Left ventricle myocardium inferior (tissue), 1 donor: ENCODE measurements at places on chromosomes 7 and 10. TPM values are rescaled to one million over a fixed set of nuclear protein-coding genes. Genes with fewer than 3 reads are reported as not detected.

- no peak overlapping the region for H3K4me3 ChIP-seq
- no peaks in the 10 kb centered on the region for H3K27me3 ChIP-seq
- H3K4me1 ChIP-seq, result peaks cover 6% of the 10 kb centered on the region
- peaks cover 3% of the 10 kb centered on the region for H3K36me3 ChIP-seq
- no peak for DNase-seq
- H3K27ac ChIP-seq, result no peak overlapping the region
These were observed 10.5 kb downstream of the LSM5 start for GRCh38 chr7:32479574-32480200.

- H3K4me1 ChIP-seq, result no peaks in the 10 kb centered on the region
- no peaks in the 10 kb centered on the region for H3K36me3 ChIP-seq
- H3K4me3 ChIP-seq, result no peak overlapping the region
- no peak for DNase-seq
- H3K27ac ChIP-seq, result no peak overlapping the region
- H3K27me3 ChIP-seq, result peaks cover 59% of the 10 kb centered on the region
These were observed 54.5 kb upstream of the EMX2 start for GRCh38 chr10:117488004-117488403.

DNA sequence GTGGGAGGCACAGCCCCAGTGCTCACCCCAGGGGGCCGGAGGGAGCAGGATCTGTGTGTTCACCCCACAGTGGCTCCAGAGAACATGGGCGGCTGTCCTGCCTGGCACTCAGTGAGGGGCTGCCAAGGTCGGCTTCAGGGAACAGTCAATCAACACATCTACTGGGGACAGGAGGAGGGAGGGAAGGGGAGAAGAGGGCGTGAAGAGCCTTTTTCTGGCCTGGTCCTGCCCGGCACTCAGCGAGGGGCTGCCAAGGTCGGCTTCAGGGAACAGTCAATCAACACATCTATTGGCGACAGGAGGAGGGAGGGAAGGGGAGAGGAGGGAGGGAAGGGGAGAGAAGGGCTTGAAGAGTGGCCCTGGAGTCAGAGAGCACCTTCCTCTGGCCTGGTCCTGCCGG is 184.9 kb downstream of the ADARB2 start:
- DNase-seq, result no peak
- H3K4me3 ChIP-seq, result no peak overlapping the region
- no peak overlapping the region for H3K27ac ChIP-seq
- H3K36me3 ChIP-seq, result no peaks in the 10 kb centered on the region

GRCh38 chr10:21388589-21388988 is 136.9 kb downstream of the SKIDA1 start:
- H3K4me1 ChIP-seq, result no peaks in the 10 kb centered on the region
- H3K36me3 ChIP-seq, result no peaks in the 10 kb centered on the region
- DNase-seq, result no peak
- H3K4me3 ChIP-seq, result no peak overlapping the region
- no peak overlapping the region for H3K27ac ChIP-seq

DNA sequence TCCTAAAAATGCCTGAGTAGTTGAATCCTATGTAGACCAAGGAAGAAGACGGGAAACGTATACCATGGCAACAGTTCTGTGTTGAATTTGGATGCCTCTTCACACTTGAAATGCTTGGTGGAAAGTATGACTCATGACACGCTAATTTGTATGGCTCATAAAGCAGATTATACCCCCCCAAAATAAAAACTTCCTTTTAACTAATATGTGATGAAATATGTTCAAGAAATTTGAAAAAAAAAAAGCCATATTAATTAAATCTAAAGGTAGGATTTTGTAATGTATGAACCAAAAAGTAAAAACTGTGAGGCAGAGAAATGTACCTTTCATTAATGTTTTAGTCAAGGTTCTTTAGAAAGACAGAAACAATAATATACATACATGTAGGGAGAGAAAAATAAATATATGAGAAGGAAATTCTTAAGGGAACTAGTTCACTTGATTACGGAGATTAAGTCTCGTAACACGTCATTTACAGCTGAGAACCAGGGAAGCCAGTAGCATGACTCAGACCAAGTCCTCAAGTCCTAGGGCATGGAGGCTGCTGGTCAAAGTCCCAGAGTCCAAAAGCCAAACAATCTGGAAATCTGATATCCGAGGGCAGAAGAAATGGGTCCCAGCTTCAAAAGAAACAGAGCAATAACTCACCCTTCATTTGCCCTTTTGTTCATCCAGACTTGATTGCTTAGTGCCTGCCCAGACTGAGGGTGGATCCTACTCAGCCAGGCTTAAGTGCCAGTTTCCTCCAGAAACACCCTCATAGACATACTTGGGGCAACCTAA is 485.1 kb downstream of the SEMA3D start:
- H3K27ac ChIP-seq, result no peak overlapping the region
- no peaks in the 10 kb centered on the region for H3K4me1 ChIP-seq
- DNase-seq, result no peak
- H3K36me3 ChIP-seq, result no peaks in the 10 kb centered on the region
- H3K27me3 ChIP-seq, result no peaks in the 10 kb centered on the region

DNA sequence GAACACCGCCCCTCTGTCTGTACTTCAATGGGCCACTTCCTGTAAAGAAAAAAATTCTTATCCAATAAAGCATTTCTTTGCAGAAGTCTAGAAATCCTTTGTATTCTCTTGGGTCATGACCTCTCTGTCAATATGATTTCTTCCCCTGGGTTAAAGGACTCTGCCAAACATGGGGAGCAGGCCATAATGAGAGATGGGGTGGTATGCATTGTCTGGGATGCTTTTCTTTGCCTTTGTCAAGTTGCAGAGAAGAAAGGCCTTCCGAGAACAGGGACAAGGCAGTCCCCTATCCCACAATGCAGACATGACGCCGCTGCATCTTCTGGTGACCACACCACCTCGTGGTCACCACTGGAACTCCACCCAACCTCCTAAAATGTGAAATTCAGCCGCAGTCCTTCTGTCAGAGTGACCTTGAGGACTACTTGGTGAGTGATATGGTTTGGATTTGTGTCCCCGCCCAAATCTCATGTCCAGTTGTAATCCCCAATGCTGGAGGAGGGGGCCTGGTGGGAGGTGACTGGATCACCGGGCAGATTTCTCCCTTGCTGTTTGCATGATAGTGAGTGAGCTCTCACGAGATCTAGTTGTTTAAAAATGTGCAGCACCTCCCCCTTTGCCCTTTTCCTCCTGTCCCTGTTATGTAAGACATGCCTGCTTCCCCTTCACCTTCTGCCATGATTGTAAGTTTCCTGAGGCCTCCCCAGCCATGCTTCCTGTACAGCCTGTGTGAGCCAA is 15.2 kb upstream of the FRMPD2 start:
- no peak overlapping the region for H3K27ac ChIP-seq
- H3K4me1 ChIP-seq, result peaks cover 18% of the 10 kb centered on the region
- no peaks in the 10 kb centered on the region for H3K36me3 ChIP-seq
- DNase-seq, result peak; percentile 46
- peaks cover 4% of the 10 kb centered on the region for H3K27me3 ChIP-seq

RAPGEF5 gene
- total RNA-seq, result 16.5 TPM

WDFY4 gene
- total RNA-seq, result 1.5 TPM

SAMD9L gene
- total RNA-seq, result 3.7 TPM

HIP1 gene
- total RNA-seq, result 14.5 TPM

AGAP5 gene
- 3.3 TPM for total RNA-seq
